ENCODE measurements at places on chromosomes 11 and 22.

DNA sequence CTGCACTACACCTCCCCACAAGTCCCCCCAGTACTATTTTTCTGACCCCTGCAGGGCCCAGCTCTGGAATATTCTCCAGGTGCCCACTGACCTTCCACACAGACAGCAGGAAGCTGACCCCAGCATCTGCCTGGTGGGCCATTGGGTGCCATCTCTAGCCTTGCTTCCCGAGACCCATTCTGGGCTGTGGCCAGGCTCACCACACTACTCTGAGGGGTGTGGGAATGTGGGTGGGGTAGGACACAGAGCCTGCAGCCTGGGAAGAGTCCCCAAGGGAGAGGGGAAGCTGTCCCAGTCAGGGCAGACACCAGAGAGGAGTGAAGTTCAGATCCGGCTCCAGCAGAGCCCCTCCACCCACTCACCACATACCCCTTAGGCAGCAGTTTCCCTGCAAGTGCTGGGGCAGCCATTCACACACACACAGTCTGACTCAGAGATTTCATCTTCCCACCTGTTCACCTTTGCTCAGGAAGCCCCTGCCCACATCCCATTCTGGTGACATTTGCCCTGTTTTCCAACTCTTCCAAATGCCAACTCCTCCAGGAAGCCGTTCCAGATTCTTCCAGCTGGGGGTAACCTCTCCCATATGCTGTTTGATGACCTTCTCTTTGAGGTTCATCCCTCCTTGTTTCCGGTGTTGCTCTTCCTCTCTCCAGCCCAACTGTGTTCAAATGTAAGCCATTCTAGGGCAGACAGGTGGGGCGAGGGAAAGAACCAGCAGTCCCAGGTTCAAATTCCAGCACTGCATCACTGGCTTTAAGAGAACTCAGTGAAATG lies 1.9 kb downstream of the SLCO2B1 start:
- no peak for DNase-seq

DNA sequence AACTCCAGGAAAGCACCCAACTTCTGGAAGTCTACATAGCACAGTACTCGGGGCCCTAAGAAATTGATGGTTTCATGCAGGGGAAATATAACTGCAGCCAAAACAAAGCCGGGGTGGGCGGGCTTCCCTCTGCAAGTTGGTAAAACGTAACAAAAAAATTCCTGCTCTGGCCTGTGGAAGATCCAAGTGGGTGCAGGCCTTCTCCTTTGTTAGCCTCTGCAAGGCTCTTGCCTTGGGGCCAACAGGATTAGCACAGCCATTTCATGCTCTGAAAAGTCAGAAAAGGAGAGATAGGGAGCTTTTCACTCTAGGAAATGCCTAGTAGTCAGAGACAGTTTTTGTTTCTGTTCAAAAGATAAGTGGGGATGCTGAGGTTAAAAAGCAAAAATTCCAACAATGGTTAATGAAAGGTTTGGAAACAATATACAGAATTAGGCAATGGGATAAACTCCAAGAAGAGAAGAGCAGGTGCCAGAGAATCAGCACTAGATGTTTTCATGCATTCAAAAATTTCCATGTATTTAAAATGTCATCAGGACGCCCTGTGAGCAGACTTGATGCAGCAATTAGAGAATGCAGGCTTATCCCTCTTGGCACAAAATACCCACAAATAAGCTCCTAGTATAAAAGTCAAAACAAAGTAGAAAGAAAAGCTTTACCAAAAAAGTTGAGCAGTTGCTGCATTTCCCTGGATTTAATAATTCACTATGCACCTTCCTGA lies 72.3 kb upstream of the CHRM4 start:
- no peak for DNase-seq

DNA sequence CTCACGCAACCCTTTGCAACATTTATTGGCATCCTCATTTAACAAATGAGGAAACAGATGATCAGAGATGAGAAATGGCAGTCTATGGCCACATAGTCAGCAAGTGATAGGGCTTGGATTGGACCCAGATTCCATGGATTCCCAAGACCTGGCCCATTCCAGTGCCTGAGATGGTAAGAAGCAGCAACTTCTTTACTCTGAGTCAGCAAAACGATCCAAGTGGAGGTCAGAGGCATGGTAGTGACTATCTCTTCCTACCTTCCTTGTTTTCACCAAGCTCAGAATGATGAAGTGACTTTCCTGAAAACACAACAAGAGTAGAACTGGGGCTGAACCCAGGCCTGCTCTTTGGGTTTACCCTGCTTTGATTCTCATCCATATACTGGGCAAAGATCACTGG lies 293.1 kb downstream of the TENM4 start:
- no peak for DNase-seq

DNA sequence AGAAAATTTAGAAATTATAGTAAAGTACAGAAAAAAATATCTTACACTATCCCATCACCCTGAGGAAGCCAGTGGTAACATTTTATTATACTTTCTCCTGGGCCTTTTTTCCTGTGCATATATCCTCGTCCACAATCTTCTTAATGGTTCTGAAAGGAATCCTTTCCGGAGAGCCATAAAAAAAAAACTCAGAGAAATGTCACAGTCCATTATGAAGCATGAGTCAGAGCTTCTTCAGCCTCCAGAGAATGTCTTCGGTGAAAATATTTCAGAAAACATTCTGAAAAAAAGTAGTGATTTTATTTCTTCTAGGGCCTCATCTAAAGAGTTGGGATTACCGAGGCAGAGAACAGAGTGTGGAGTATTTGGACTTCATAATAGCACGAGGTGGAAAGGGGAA lies 163.4 kb downstream of the INSC start:
- DNase-seq, result no peak

DNA sequence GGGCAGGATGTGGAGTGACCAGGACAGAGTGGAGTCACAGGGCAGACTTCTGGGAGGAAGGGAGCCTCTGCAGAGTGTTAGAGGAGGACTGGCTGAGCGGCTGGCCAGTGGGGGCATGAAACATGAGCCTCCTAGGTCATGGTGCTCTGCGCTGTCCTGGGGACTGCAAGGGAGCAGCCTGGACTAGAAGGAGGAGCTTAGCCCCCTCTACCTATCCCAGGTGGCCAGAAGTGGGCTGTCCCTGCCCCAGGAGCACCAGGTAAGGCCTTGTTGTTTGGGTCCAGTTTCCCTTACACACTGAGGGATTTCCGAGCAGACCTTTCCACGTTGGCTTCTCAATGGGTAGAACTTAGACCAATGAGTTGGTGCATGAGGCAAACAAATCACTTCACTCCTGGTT lies 7.4 kb downstream of the PKNOX2 start:
- no peak for DNase-seq

DNA sequence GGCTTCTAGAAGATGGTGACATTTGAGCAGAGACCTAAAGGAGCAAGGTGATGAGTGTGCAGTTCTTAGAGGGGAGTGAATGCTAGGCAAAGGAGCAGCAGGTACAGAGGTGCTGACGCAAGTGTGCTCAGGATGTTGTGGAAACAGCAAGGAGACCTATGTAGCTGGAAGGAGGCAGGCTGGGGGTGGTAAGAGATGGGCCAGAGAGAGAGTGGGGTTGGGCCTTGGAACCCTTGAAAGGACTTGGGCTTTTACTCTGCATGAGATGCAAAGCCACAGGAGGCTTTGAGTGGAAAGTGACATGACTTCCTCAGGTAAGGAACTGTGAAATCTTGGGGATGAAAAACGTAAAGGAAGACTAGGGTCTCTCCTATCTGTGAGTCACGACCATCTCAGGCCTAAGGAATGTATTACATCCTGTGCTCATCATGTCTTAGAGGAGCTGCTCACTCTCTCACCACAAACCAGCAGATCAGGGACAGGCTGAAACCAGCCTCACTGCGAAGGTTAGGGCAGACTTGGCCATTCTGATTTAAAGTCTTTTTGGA lies 65.4 kb downstream of the MICAL2 start:
- DNase-seq, result no peak

DNA sequence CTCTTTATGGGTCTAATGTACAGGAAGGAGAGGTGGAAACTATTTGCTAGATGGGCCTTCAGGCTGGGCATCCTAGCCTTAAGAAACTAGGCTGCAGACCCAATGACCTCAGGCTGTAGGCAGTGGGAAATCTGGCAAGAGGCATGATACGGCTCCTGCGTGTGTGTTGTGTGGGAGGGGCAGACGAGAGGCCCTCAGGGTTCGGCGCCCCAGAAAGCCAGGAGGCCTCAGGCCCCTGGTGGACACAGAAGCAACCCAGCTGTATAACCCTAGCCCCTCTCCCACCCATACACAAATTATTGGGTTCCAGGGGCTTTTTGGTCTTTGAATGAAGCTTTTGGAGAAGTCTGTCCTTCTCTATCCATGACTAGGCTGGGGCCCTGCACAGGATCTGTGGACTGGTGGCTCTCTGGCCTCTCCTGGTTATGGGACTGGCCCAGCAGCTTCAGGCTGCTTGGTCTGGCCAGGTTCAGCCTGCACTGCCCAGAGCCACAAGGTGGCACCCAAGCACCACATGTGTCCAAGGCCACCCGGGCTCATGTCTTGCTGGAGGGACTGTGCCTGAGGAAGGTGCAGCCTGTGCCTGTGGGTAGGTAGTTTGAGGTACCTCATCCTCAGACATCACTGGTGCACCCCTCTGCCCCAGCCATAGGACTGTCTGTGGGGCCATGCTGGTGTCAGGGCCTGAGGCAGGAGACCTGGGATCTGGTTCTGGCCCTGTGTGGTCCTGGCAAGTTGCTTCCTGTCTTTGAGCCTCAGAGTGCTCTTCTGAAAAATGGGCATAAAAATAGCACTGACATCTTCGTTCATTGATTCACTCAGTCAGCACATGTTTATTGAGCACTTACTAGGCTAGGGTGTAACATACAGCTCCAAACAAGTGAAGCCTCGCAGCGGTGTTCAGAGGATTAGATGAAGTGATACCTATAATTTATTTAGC lies 87.5 kb downstream of the RRM1 start:
- DNase-seq, result no peak

GRCh38 chr22:43698403-43698802 lies 113.7 kb downstream of the EFCAB6 start:
- no peak for DNase-seq

DNA sequence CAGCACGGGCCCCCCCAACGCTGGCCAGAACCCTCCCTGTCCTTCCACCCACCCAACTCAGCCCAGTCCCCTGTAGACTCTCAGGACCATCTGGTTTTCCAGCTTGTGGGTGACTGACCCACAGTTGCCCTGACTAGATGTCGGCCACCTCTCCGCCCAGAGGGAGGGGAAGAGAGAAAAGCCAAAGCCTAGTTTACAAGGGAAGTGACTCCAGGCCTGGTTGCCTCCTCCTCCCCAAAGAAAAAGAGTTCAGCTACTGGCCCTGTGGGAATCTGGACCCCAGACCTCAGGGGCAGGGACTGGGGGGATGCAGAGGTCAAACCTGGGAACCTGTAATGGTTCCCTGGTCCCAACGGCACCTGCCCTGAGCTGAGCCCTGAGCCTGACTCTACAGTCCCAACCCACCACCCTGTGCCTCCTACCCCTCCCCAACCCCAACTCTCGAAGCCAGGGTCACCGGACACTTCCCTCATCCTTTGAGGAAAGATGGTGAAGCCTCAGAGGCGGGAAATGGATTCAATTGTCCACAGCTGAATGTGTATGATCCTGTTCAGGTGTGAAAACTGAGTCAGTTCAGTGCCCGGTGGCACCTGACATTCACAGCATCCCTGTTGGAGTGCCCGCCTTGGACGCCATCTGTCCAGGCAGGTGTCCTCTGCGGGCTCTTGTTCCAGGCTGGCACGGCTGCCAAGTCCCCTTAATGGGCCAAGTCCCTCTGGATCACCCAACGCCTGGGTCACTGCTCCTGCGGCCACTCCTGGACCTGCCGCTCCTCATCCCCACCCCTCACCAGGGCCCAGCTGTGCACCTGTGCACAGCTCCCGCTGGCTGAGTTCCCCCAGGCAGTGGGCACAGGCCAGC lies 21.0 kb upstream of the WNT7B start:
- no peak for DNase-seq

DNA sequence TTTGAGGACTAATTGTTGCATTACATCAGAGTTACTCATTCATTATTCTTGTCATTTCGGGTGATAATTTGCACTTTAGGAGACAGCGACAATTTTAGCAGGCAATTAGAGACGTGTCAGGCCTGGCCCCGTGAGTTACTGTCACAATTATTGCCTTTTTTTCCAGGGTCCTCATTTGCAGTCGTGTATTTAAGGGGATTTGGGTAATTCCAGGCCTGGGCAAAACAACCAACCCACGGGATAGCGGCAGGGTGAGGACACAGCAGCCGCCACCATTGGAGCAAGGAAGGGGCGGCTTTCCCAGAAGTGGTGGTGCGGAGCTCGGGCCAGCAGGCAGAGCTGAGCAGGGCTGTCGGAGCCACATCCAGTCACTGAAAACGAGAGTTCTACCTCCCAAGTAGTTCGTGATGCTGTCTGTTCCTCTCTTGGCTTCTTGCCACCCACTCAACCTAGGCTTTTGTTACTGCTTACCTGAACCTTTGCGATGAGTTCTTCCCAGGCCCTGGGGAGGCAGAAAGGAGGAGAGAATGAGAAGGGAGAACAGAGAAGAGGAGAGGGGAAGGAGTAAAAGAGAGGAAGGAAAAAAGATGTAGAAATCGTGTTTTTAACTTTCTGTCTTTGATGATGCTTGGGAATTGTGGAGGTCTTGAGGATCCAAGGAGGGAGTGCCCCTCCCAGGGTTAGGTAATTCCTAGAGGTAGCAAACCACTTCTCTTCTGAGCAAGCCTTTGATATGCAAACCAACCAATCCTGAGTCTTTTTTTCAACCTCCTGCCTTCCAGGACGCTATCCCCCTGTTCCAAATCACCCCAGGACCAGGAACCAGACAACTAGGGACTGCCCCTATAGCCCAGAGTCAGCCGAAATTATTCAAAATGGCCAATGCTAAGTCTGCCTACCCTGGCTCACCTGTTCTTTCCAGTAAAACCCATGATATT lies 236.1 kb downstream of the MIAT start:
- DNase-seq, result no peak

DNA sequence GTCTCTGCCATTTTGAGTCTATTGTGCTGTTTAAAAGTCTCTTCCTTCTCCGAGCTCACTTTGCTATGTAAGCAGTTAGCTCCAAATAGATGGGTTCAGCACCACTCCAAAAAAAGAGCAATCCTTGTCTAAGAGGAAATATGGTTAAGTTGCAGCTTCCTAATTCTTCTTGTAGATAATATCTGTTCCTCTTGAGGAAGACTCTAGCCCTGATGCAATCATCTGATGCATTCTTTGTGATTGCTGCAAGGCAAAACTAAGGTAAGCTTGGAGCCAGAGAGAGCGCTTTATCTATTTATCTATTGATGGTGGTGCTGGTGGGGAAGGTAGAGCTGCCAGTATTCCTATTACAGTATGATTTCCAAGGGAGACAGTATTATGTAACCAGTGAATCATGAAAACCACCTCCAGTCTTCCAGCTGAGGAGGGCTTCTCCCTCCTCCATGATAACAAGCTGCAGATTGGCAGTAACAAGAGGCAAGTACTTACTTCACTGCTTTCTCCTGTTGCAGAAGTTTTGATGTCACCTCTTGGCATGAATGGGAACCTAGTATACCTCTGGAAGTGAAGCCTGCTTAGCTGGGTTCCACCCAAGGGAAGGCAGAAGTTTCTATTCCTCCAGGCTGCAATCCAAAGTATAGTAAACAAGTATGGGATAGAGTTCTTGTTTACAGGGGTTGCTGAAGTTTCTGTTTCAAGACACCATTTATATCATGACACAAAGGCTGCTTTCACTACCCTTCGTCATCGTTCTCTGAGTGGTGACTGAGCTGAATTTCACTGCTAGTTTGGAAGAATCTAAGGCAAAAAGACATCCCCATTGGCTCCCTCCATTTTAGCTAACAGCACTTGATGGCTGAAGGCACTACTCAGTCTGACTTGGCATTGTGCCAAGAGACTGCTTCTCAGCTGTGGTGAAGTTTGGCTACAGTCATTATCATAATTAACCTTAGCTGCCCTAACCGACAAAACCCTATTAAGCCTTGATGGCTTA lies 49.7 kb downstream of the FDX1 start:
- DNase-seq, result peak; percentile 14

- no peak for DNase-seq
Observed at GRCh38 chr11:114263513-114264170, 32.6 kb upstream of the NNMT start.

GRCh38 chr11:76543006-76543703 lies 98.3 kb downstream of the EMSY start:
- no peak for DNase-seq

All from DMS 273 treated with DMSO at 0.1 percent for 48 hours (cell line).